ENCODE measurements at places on chromosomes 3 and 15.

- DNase-seq, result peak; percentile 72
These were observed 78.1 kb upstream of the LMOD3 start for GRCh38 chr3:69200384-69201068.

GRCh38 chr3:55178336-55178735, 250.5 kb upstream of the LRTM1 start:
- no peak for DNase-seq

- DNase-seq, result no peak
These were observed 68.9 kb downstream of the WWTR1 start for GRCh38 chr3:149588909-149589308.

GRCh38 chr15:85168642-85169173, 187.1 kb downstream of the PDE8A start:
- peak; percentile 77 for DNase-seq

DNA sequence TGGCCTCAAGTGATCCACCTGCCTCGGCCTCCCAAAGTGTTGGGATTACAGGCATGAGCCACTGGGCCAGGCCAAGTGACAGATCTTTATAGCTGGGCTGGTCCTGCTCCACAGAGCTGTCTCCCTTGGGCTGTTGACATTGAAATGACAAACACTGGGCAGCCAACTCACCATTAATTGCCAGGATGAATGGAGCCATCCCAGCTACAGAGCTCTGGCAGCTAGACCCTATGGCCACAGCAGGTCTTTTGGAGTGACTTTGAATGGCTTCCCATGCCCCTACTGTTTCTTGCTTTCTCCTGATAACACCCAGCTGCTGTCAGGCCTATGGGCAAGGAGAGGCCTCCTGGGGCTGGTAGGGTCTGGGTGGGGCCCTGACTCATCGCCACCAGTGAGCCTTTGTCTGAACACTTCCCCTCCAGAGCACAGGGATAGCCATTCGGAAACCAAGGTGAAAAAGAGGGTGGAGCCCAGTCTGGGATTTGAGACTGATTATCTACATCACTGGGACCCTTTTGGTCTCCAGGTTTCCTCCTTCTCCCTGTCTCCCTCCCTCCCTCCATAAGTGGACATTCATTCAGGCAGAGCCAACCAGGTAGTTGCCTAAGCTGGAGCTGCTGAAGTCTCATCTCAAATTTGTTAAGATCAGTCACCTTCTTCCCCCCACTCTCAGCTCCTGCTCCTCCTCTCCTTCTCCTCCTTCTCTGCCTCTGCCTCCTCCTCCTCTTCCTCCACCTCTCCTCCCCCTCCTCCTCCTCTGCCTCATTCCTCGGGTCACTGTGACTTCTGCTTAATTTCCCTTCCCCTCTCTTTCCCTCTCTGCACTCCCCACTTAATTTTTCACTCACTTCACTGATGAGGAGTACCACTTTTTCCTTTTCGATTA, 34.0 kb downstream of the BHLHE40 start:
- peak; percentile 84 for DNase-seq

GRCh38 chr15:89089316-89090230, 1.3 kb downstream of the ABHD2 start:
- no peak for DNase-seq

GRCh38 chr15:41408234-41408641, 5.9 kb upstream of the NDUFAF1 start:
- DNase-seq, result no peak

DNA sequence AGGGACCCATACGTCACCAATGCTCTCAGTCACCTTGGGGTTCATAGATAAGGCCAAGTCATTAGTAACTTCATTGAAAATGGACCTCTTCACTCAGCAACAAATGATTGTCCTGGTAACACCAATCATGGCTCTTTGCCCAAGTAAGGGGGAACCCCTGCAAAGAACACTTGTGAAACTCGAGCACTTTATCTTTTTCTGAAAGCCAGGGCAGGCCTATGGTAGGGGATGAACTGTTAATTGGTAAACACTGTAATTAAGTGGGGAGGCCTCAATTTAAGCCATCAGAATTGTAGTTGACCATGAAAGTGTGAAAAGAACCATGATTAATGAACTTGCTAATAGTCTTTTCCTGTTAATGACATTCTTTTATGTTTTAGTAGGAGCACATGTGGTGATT, 73.3 kb downstream of the ABHD5 start:
- DNase-seq, result no peak

DNA sequence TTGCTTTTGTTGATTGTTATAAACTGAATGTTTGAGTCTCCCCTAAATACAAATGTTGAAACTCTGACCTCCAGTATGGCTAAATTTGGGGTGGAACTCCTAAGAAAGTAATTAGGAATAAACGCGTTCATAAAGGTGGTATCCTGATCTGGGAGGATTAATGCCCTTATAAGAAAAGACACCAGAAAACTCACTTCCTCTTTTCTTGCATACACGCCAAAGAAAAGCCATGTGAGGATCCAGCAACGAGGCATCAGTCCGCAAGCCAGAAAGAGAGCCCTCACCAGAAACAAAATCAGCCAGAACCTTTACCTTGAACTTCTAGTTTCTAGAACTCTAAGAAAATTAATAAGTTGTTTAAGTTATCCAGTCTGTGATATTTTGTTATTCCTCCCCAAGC, 37.4 kb upstream of the AZI2 start:
- no peak for DNase-seq

GRCh38 chr3:126104028-126104635, 20.2 kb upstream of the SLC41A3 start:
- peak; percentile 63 for DNase-seq

GRCh38 chr15:52112203-52112750, 298 bp downstream of the BCL2L10 start:
- no peak for DNase-seq

- DNase-seq, result no peak
These were observed 124.5 kb upstream of the PLXNA1 start for GRCh38 chr3:126858401-126858800.

- DNase-seq, result no peak
These were observed 287.9 kb downstream of the NLGN1 start for GRCh38 chr3:173685456-173685855.

DNA sequence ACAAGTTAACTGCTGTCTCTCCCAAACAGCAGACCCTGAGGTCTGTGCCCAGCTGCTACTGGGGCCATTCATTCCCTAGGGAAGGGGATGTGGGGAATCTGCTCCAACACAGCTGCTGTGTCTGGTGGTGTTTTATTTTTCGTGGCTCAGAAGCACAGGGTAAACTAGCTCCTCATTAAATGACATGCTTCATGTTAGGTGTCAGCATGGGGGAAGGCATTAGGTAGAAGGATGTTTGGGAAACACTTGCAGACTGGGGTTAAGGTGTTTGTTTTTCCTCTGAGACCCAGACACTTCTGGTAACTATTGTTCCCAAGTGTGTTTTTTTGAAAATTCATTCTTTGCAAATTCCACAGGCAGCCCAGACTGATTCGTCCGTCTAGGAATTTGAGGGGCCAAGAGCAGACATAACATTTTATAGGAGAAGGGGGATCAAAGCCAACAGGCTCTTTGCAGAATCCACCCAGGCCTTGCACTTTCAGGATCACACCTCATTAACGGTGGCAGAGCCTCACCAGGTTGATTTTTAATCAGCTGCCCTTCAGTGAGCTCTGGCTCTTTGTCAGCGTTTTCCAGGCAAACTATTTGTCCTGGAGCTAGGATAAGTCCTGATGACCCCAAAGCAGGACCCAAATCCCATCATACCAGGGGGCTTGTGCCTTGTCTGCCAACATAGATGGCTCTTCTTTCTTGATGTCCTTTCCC, 65.4 kb upstream of the ITGA11 start:
- DNase-seq, result no peak

DNA sequence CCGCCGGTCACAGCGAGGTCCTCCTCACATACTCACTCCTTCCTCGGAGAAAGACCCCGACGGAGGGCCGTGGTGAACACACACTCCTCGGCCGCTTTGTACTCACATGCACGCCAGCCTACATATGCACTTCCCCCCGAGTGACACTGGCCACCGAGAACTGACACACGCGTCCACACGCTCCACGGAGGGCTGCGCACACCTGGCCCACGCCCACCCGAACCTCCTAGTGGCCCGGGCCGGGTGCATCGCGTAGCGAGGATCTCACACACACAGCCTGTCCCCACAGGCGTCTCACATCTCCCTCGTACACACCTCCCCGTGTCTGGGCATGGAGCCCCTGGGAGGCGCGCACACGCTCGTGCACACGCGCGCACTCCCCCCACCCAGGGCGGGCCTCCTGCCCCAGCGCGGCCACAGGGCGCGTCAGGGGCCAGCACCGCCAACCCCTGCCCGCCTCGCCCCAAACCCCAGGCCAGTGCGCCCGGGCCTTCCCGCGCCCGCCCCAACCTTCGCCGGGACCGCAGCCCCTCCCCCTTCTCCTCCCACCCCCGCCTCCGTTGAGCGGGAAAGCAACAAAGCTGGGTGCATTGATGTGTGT, 411 bp upstream of the C3orf70 start:
- peak; percentile 67 for DNase-seq

DNA sequence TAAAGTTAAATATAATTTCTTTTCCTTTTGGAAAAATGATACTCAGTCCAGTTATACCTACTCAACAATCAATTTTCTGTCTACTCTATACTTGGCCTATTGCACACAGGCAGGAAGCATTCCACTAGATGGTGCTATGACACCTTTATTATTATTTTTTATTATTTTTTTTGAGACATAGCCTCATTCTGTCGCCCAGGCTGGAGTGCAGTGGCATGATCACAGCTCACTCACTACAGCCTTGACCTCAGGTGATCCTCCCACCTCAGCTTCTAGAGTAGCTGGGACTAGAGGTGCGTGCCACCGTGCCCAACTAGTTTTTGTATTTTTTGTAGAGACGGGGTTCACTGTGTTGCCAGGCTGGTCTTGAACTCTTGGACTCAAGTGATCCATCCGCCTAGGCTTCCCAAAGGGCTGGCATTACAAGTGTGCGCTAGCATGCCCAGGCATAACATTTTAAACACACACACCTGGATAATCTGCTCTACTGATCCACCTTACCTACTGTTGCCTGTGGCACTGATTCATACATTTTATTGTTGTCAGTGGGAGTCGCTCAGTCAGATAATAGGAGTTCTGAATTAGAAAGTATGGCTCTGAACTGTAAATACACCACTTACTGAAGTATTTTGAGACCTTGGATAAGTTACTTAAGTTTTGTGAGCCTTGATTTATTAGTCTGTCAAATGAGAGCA, 56.2 kb downstream of the EIF3J start:
- DNase-seq, result no peak

- no peak for DNase-seq
These were observed 8.3 kb upstream of the LMOD3 start for GRCh38 chr3:69130689-69131088.

DNA sequence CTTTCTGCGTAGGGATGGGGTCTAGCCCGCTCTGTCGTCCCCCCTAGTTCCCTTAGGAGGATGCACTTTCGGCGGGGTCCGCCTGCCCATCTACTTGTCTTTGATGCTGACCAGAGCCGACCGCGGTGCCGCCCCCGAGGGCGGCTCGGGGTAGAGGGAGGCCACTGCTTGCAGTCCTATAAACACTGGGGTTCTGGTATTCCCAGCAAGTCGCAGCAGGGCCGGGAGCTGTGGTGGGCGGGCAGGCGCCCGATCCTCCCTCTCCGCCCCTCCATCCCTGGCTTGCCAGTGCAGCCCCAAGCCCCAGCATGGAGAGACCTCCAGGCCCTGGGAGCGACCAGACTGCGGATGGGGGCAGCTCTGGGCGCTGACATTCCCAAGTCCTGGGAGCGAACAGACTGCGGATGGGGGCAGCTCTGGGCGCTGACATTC, 830 bp downstream of the SEMA4B start:
- DNase-seq, result no peak

DNA sequence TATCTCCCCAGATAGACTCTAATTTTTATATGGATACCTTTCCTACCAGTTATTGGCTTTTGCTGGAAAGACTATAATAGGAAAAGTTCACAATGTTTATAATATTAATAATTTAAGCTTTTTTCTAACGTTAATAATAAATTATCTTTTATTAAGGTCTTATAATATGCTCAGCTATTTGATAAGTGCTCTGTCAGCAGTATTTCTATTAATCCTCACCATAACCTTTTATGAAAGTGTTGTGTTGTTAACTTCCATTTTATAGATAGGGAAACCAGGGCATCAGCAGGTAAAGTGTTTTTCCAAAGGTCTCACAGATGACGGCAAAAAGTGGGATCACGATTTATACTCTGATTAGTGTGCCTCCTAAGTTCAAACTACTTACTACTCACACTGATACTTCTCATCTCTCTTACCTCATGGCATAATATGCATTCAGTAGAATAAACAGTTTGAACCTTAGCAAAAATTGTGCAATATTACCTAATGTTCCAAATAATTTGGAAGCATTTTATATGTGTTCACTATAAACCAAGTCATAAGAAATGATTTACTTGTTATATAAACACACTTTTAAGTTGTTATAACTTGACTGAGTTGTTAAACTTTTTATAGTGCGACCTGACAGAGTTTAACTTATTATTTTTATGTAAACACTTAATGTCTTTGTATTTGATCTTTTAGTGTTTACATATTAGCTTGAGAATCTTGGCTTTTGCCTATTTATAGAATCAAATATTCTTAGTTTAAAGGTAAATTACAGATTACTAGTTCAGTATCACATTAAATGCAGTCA, 274.9 kb upstream of the DCBLD2 start:
- DNase-seq, result no peak

GRCh38 chr15:73844356-73844755, 29.0 kb upstream of the TBC1D21 start:
- DNase-seq, result no peak

GRCh38 chr3:18215639-18216038, 209.5 kb downstream of the SATB1 start:
- DNase-seq, result no peak

GRCh38 chr3:164465172-164465571, 613.1 kb downstream of the SI start:
- DNase-seq, result no peak

GRCh38 chr3:42473083-42473932, 29.1 kb upstream of the VIPR1 start:
- DNase-seq, result no peak

- no peak for DNase-seq
These were observed 42.6 kb downstream of the CD200R1L start for GRCh38 chr3:112804021-112804420.

DNA sequence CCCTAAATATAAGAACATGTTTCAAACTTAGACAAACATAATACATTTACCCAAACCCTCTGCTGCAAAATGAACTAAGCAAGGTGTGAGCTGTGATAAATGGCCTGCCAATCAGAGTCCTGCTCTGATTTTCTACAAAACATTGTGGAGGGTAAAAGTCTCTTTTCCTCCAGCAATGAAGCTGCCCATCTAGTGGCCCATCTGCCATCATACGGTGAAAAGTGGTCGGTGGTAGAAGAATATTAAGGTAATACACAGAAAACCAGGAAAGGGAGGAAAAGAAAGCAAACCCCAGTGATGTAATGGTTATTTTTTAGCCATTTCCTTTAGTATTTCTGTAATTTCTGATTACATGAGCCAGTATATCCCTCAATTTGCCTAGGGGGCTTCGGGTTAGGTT, 838.1 kb downstream of the TBL1XR1 start:
- DNase-seq, result no peak

GRCh38 chr3:197800379-197800778, 9.3 kb downstream of the LRCH3 start:
- DNase-seq, result no peak

GRCh38 chr15:98541519-98541918, 106.8 kb upstream of the IGF1R start:
- DNase-seq, result no peak

All from left lung (tissue), 14 donors.